NCI-H1930 (cell line): ENCODE measurements at places on chromosomes 7 and 10.
A peak's percentile ranks its signal among the peaks of the same experiment; 100 is the strongest.

GRCh38 chr7:117592011-117592635 is 112.3 kb downstream of the CFTR start:
- no peak for DNase-seq

DNA sequence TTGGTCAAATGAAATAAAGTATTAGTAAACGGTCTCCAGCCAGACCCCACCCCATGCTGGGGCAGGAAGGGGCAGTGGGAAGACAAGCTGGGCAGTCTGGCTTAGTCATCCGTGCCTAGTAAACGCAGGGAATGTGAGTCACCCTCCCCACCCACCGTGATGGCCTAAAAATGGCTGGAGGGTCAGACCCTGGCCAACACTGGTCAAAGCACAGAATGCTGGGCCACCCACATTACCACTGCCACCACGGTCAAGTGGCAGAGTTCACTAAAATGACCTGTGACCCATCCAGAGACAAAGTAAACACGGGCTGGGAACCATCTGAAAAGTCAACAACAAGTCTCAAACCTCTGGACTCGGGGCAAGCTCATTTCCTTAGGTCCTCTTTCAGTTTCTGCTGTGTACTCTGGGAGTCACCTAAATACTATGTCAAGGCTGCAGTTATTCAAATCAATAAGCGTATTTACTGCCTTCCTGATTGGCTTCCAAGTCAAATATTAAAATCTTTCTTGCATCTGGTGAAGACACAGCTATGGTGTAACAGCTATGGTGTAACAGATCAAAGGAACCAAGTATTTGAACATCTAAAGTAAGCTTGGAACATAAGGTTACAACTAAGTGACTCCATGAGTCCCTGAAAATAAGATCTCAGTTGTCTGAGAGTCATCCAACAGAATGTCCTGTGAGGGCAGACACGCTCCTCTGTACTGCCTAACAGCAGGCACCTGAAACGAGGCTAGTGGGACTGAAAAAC is 3.0 kb downstream of the ZFAND2A start:
- no peak for DNase-seq

DNA sequence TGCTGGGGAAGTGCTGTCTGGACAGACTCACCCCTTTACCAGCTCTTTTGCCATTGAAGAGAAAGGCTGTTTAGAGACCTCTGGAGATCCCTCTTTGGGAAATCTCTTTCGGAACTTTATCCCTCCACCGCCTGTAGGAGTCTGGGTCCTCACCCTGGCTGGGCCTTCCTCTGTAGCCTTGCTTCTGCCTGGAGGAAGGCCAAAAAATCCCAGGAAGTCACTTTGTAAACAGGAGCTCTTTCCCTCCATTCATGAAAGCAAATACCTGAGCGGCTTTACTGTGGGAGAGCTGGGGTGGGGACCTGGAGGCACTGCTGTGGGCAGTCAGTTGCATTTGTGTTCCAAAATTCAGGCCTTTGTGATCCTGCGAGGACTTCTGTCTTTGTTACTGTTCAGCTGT is 126.2 kb downstream of the KLF6 start:
- no peak for DNase-seq

- DNase-seq, result no peak
Measured at GRCh38 chr7:107967420-107967819, 35.5 kb downstream of the LAMB1 start.

DNA sequence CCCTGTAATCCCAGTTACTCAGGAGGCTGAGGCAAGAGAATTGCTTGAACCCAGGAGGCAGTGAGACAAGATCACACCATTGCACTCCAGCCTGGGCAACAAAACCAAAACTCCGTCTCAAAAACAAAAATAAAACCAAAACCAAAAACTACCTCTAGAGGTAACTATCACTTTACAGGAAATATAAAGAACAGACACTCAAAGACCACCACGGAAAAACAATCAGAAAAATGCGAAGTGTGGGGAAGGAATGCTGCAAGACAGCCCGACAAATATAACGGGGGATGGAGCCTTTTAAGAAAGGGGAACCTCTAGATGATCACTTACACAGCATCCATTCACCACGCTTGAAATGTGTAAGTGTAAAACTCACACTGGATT is 4.3 kb downstream of the HNRNPF start:
- no peak for DNase-seq

GRCh38 chr7:155412416-155413253 is 45.3 kb upstream of the EN2 start:
- peak; percentile 59 for DNase-seq

DNA sequence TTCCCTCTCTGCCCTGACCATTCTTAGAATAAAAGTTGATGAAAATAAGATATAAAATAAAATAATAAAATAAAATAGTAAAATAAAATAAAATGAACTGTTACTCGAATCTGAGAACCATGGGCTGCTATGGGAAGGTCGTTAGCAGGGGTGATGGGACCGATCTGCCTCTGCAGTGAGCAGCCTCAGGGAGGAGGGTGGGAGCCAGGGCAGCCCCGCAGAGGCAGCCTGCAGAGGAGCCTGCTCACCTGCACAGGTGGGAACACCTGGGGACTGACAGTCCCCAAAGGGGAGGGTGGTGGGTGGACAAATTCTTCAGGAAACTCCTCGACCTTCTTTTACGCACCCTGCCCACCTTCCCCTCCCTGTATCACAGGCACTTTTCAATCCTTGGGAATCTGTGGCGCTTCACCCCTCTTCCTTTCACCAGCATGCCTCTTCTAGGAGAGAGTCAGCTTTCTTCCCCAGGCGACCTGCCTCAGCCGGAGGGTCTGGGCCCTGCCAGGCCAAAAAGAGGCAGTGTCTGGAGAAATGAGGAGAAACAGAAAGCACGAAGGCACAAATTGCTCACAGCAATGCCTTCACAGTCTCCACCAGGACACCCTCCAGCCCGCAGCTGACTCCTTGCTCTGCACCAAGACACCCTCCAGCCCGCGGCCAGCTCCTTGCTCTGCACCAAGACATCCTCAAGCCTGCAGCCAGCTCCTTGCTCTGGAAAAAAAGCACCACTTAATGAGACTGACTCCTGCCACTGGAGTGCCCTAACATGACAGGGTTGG is 368.4 kb upstream of the SHH start:
- no peak for DNase-seq

DNA sequence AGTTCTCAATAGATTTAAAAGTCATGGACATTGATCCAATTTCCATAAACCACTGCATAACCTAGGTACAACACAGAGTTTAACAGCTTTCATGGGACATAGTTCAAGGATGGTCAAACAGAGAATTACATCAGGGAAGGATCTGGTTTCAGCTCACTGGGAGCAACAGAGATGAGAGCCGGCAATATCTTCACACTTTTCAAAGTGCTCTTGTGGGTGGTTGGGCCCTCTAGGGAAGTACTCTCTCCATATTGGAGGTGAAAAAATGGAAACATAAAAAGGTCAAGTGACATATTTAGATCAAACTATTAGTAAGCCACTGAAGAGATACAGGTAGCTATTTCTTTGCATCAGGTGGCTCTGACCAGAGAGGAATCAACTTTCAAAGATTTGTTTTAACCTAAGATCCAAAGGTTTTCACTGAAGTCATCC is 61.8 kb upstream of the LRRN3 start:
- no peak for DNase-seq

GRCh38 chr10:97529685-97530465 is 31.2 kb downstream of the UBTD1 start:
- no peak for DNase-seq

- DNase-seq, result no peak
Measured at GRCh38 chr10:62185919-62186692, 82.5 kb downstream of the RTKN2 start.

DNA sequence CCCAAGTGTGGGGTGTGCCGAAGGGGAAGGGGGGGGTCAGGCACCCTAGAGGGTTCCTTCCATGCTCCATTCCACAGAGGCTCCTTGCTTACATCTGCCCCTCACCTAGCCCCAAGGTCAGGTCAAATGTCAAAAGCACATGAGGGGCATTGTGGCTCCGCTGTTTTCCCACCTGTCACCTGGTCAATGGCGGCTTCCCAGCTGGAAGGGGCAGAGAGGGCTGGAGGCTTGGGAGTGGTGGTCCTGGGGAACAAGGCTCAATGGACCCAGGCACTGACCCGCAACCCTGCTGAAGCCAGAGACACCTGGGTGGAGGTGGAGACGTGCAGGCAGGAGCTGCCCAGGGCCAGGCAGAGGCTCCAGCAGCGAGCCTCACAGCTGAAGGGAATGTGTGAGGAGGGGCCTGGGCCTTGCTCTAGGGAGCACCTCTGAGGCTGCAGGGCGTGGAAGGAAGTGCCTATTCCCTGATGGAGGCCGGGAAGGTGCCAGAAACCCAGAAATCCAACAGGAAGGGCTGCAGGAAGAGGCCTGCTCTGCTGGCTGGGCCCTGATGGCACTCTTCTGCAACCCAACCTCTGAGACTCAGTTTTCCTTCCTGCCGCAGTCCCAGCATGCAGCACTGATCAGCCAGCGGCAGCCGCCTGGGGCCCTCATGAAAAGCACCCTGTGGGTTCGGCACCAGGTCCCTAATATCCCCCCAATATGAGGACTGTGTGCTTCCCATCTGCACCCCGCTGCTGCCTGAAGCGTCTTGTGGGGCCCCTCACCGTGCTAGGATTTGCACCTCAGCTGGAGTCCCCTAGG is 16.0 kb downstream of the RASGEF1A start:
- no peak for DNase-seq

DNA sequence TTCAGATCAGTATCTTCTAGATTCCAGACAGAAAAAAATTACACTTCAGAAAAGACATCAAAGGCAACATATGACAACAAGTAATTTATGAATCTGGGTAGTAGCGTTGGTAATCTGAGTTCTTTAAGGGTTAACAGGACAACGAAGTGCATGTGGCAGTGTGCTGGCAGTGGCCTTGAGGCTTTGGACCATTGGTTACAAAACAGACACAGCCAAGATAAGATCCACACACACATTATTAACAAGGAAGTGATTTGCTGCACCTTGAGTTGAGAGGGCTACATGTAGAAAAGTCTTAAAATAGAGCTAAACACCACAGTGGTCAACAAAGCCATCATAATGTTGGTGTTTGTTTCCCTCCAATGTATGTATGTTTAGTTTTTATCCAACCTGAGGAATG is 40.6 kb downstream of the AKR1D1 start:
- DNase-seq, result no peak

GRCh38 chr10:131777162-131777561 is 123.6 kb upstream of the PPP2R2D start:
- no peak for DNase-seq

GRCh38 chr7:34069676-34070075 is 164.3 kb downstream of the BMPER start:
- no peak for DNase-seq
